Left cardiac atrium (tissue), 4 donors: ENCODE measurements at places on chromosomes 2 and 18. TPM values are rescaled to one million over a fixed set of nuclear protein-coding genes. Genes with fewer than 3 reads are reported as not detected.
A peak's percentile ranks its signal among the peaks of the same experiment; 100 is the strongest.

DNA sequence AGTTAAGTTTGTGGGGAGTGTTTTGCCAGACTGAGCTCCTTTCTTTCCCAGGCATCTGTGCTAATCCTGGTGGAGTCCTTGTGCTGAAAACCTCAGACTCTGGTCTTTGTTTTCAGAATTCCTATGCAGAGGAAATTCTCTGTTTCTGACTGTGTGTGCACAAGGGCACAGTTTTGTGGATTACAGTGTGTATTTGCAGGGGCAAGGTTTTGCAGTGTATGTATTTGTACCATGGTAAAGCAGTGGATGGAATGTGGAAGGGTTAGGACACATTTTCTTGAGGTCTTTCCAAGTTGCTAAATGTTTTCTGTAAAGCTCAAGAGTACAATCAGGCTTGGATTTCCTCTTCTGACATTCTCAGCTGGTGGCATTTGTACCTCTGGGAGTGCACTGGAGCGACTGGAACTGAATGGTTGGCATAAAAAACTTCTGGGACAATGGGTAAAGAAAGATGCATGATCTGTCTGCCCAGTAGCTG lies 139.5 kb upstream of the RND3 start:
- DNase-seq: no peak

- no peak for DNase-seq
Observed at GRCh38 chr2:28676152-28676835, 75.3 kb upstream of the PPP1CB start.

GRCh38 chr2:120350801-120351320 lies 4.9 kb downstream of the INHBB start:
- no peak for DNase-seq

DNA sequence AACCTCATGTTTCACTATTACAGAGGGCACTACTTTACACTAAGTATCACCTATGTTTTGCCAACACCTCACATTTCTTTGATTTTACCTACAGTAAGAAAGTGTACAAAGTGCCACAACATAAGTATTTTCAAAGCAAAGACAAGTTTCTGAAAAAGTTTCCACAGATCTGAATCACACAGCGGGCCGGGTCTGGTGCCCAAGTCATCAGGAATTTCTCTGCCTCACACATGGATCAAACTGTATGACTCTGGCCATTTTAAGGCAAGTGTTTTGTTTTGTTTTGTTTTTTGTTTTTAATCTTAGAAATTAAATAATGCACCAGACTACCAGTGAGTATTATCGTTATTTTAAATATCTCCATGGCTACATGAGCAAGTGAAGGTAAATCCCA lies 73.4 kb downstream of the ZNF516 start:
- no peak for DNase-seq

- no peak for DNase-seq
Observed at GRCh38 chr18:54860941-54861340, 32.7 kb downstream of the RAB27B start.

DNA sequence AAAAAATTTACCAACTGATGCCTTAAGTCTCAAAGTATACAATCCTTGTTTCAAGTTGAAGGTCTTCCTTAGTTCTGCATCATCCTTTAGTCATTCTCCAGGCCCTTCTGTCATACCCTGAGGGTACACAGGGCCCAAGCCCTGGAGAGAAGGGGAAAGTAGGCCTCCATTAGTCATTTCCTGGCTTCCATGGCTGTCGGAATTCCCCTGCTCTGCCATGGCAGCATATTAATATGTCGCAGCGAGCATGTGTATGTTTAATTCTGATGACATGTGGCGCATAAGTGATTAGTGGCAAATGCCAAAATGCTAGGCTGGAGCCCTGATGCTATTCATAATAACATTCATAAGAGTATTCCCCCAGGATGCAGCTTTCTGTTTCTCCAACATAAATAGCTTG lies 22.1 kb downstream of the GPR39 start:
- no peak for DNase-seq

DNA sequence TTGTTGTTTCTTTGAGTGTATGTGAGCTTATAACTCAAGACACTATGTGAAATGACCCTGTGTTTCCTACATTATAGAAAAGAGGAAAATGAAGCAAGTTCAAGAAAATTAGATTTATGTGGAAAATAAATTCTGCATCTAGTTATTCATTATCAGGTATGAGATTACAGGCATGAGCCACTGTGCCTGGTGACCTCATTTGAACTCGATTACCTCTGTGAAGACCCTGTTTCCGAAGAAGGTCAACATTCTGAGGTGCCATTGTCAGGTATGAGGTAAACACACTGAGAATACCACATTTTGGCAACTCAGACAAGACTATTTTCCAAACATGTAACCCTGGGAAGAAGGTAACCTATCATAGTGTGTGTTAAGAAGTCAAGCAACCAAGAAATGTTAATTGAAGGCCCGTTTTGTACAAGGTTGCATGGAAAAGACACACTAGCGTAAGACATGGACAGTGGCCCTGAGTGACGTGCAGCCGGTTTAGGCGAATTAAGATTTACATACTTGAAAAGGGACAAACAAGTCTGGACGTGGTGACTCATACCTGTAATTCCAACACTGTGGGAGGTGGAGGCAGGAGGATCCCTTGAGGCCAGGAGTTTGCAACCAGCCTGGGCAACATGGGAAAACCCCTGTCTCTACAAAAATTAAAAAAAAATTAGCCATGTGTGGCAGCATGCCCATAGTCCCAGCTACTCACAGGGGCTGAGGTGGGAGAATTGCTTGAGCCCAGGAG lies 186.6 kb downstream of the NEDD4L start:
- DNase-seq: no peak

GRCh38 chr2:11631462-11631861 lies 38.5 kb downstream of the NTSR2 start:
- no peak for DNase-seq

GRCh38 chr2:96665083-96665569 lies 22.6 kb downstream of the FER1L5 start:
- peak; percentile 55 for DNase-seq

- DNase-seq: no peak
Observed at GRCh38 chr2:15979051-15979758, 38.9 kb downstream of the MYCN start.

DNA sequence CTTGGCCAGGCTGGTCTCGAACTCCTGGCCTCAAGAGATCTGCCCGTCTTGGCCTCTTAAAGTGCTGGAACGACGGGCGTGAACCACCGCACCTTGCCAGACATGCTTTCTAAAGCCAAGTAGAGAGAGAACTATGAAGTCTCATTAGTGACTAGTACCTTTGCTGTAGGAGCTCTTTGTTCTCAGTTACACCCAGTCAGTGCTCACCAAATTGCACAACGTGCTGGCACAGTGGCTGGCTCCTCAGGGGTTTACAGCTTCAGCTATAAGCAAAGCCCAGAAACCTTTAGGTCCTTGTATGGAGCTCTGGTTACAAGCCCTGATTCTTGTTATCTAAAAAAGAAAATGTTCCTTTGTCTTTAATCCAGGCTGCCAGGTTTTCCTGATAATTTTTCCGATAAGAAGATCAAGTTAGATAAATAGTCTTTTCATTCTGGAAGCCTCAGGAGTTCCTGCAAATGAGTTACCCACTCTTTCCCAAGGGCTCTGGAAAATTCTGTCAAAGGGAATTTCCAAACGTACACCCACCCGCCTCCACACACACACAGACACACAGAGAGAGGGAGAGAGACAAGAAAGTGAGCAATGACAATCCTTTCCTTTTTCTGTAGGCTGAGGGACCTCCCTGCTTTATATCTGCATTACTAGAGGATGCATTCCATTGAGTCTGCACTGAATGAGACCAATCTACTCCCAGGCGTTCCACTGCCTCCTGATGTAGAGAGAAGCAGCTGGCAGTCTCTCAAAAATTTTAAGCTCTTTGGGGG lies 100.2 kb upstream of the CSRNP3 start:
- DNase-seq: no peak

Gene PRKAG3
- 0.18 TPM for total RNA-seq

Gene ITPRIPL1
- total RNA-seq: 2.1 TPM
